ENCODE measurements at places on chromosomes 16 and 17. TPM values are rescaled to one million over a fixed set of nuclear protein-coding genes. Genes with fewer than 3 reads are reported as not detected.

DNA sequence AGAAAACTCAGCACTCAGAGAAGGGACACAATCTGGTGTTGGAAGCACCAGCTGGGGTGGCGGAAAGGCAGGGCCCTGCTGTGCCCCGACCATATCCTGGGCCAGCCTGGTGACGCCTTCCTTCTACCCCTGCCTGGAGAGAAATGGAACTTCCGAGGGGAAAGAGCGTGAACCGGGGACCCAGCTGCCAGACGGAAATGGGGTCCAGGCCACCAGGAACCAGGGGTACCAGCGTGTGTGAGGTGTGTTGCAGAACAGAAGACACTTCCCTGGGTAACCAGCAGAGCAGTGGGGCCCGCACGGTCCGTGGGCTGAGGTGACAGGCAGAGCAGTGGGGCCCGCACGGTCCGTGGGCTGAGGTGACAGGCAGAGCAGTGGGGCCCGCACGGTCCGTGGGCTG is 6.8 kb downstream of the RAB40B start:
- DNase-seq = no peak

DNA sequence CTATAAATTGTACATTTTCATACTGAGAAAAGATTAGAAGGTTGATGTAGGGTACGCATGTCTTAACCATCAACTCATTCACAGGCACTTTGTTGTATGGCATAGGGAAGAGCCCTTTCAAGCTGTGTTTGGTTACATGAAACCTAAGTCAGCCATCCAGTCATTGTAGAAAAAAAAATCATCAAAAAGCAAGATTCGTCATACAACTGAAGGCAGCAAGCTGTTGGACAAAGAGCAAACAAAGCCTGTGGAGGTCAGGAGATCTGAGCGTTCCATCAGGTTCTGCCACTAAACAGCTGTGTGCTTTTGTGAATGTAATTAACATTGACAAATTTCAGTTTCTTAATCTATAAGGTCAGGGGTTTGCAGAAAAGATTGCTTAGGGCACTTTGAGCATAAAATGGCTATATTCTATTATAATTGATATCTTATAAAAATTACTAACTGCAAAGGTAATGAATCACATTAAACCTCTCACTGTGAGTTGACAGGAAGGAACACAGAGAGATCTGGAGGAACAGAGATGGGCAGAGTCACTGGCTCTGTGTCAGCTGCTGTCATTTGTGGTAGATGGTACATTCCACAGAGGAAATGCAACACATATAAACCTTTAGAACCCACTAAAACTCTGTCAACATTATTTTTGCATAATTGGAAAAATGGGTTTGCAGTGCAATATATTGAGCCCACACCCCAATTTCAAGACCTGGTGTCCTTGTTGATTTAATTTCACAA is 66.3 kb upstream of the MYOCD start:
- no peak for DNase-seq

- DNase-seq = no peak
These were observed 132.9 kb upstream of the FOXF1 start for GRCh38 chr16:86377251-86378022.

DNA sequence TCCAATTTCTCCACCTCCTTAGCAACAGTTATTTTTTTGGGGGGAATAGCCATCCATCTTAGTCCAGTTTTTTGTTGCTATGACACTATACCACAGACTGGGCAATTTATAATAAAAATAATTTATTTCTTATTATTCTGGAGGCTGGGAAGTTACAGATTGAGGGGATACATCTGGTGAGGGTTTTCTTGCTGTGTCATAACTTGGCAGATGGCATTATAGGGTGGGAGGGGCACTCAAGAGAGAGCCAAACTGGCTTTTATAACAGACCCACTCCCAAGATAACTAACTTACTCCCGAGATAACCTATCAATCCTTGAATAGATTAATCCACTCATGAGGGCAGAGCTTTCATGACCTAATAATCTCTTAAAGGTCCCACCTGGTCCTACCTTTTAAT is 84.2 kb downstream of the ABCA8 start:
- no peak for DNase-seq

- DNase-seq = peak; percentile 28
These were observed 1.1 kb upstream of the ZNF200 start for GRCh38 chr16:3235856-3236669.

- no peak for DNase-seq
These were observed 63.3 kb upstream of the HSBP1 start for GRCh38 chr16:83744441-83744981.

GRCh38 chr16:73473713-73474112 is 425.8 kb upstream of the ZFHX3 start:
- no peak for DNase-seq

Gene SKAP1
- 136 TPM for total RNA-seq

Gene CACNG4
- not detected for total RNA-seq

Gene KRT12
- total RNA-seq = not detected

Gene CLEC18A
- total RNA-seq = 2.1 TPM
